ENCODE measurements at places on chromosomes 16 and 17. TPM values are rescaled to one million over a fixed set of nuclear protein-coding genes. Genes with fewer than 3 reads are reported as not detected.

Gene AHSP
- total RNA-seq = 4.7 TPM

Gene CFAP97D1
- total RNA-seq = not detected

Gene KRTAP9-8
- total RNA-seq = not detected

Gene MYH2
- total RNA-seq = not detected

Gene RCVRN
- total RNA-seq = not detected

Gene NPB
- total RNA-seq = 0.22 TPM

Gene MMP2
- 874 TPM for total RNA-seq

Gene WNT3
- total RNA-seq = 9.6 TPM

Gene TBC1D3
- not detected for total RNA-seq

Gene MPHOSPH6
- 17.8 TPM for total RNA-seq

Data from subcutaneous adipose tissue (tissue), 4 donors.